Gastrocnemius medialis (tissue), 4 donors: ENCODE measurements at places on chromosomes 3 and 15.

- DNase-seq = no peak
- no peak overlapping the region for H3K27ac ChIP-seq
- no peaks in the 10 kb centered on the region for H3K4me1 ChIP-seq
- H3K27me3 ChIP-seq = no peaks in the 10 kb centered on the region
- no peaks in the 10 kb centered on the region for H3K36me3 ChIP-seq
Measured at GRCh38 chr3:157832588-157832987, 273.6 kb downstream of the SHOX2 start.

GRCh38 chr3:192890347-192891335 is 27.0 kb downstream of the MB21D2 start:
- H3K36me3 ChIP-seq = no peaks in the 10 kb centered on the region
- no peak for DNase-seq
- no peaks in the 10 kb centered on the region for H3K27me3 ChIP-seq
- peaks cover 14% of the 10 kb centered on the region for H3K4me1 ChIP-seq
- no peak overlapping the region for H3K4me3 ChIP-seq

DNA sequence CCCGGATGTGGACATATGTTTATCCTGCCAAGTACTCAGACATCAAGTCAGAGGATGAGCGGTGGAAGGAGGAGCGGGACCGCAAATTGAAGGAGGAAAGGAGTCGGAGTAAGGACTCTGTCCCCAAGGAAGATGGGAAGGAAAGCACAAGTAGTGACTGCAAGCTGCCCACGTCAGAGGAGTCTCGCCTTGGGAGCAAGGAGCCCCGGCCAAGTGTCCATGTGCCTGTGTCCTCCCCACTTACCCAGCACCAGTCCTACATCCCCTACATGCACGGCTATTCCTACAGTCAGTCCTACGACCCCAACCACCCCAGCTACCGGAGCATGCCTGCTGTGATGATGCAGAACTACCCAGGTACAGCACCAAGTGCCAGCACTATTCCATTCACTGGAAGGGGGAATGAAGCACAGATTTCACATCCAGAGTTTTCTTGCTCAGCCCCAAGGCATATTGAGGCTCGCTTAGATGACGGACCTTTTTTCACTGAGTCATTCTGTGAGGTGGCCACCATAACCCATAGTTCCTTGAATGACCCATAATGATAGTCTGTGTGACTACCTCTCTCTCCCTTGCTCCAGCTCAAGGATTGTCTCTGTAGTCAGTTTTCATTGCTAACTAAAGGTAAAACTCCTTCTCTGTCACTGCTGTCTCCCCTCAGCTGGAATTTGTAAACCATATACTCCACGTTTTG is 97.1 kb downstream of the RBPMS2 start:
- no peak overlapping the region for H3K4me3 ChIP-seq
- no peak overlapping the region for H3K27ac ChIP-seq
- no peak for DNase-seq
- H3K4me1 ChIP-seq = no peaks in the 10 kb centered on the region

DNA sequence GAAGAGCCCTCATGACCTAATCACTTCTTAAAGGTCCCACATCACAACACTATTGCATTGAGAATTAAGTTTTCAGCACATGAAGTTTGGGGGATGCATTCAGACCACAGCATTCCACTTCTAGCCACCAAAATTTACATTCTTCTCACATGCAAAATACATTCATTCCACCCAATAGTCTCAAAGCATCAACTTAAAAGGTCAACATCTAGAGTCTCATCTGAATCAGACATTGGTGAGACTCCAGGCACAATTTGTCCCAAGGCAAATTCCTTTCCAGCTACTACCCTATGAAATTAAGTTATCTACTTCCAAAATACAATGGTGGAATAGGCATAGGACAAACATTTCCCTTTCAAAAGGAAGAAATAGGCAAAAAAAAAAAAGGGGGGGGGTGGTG is 64.9 kb downstream of the PLSCR2 start:
- H3K27ac ChIP-seq = no peak overlapping the region
- H3K4me1 ChIP-seq = no peaks in the 10 kb centered on the region
- no peaks in the 10 kb centered on the region for H3K36me3 ChIP-seq
- H3K4me3 ChIP-seq = no peak overlapping the region
- H3K27me3 ChIP-seq = no peaks in the 10 kb centered on the region

DNA sequence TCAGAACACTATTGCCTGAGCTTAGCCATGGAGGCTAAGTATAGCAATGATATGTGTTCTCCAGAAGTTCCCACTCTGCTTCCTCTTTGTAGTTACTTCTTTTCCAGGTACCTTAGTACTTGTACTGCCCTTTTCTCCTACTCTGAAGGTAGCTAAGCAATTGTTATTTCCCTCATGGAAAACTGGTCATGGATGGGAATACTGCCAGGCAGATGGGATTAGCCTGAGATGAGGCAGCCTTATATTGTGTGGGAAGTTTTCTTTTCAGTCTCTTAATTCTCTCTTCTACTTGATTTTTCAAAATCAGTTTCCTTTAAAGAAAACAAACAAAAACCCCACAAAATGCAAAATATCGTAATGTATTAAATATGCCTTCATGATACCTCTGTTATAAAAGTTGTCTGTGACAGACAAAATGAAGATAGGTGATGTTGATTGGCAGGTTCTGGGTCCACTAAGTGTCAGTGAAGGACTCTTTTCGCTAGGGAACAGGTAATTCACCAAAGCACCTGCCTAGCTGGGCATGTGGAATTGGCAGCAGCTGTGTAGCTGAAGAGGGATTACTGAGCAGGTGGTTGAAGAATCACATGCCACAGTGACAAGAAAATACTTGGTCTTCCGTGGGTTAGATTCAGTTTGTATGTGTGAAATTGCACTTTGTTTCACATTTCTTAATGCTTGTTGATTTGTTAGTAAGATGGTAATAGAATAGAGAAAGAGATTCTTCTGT is 4.1 kb downstream of the ZNF609 start:
- H3K27ac ChIP-seq = peak overlapping the region; percentile 51
- no peaks in the 10 kb centered on the region for H3K27me3 ChIP-seq
- no peaks in the 10 kb centered on the region for H3K36me3 ChIP-seq
- H3K4me1 ChIP-seq = peaks cover 68% of the 10 kb centered on the region

GRCh38 chr15:58573270-58573669 is 141.5 kb downstream of the LIPC start:
- no peak for DNase-seq
- no peaks in the 10 kb centered on the region for H3K36me3 ChIP-seq
- H3K4me3 ChIP-seq = no peak overlapping the region
- no peaks in the 10 kb centered on the region for H3K4me1 ChIP-seq

DNA sequence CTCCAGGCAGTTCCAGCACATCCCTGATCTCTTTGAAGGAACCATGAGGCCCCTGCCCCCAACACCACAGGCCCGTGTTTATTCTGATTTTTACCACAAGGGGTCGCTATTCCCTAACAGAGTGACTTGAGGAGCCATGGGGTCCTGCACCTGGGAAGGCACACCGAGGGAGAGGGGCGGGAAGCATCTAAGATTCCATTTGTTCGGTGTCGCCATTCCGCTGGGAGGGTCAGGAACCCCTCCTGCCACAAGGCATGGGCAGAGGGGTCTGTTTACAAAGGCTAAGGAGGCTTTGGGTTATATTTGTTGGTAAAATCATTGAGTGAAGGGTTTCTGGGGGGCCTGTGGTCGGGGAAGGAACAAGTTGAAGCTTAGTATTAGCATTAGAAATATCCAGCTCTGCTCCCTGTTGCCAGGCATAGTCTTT is 77.1 kb downstream of the WDR76 start:
- no peak for DNase-seq
- H3K4me1 ChIP-seq = no peaks in the 10 kb centered on the region
- no peak overlapping the region for H3K4me3 ChIP-seq
- H3K27me3 ChIP-seq = no peaks in the 10 kb centered on the region
- H3K36me3 ChIP-seq = no peaks in the 10 kb centered on the region

- H3K27me3 ChIP-seq = no peaks in the 10 kb centered on the region
- no peak overlapping the region for H3K4me3 ChIP-seq
- H3K4me1 ChIP-seq = peaks cover 59% of the 10 kb centered on the region
- no peaks in the 10 kb centered on the region for H3K36me3 ChIP-seq
Measured at GRCh38 chr3:195154111-195154791, 116.7 kb downstream of the XXYLT1 start.

- H3K36me3 ChIP-seq = no peaks in the 10 kb centered on the region
- DNase-seq = peak; percentile 61
- peak overlapping the region; percentile 37 for H3K4me3 ChIP-seq
- H3K27ac ChIP-seq = peak overlapping the region; percentile 6
Measured at GRCh38 chr15:33068511-33068990, 126.0 kb downstream of the FMN1 start.

GRCh38 chr15:94670438-94671034 is 439.2 kb downstream of the MCTP2 start:
- no peaks in the 10 kb centered on the region for H3K36me3 ChIP-seq
- no peaks in the 10 kb centered on the region for H3K4me1 ChIP-seq
- H3K4me3 ChIP-seq = no peak overlapping the region
- no peaks in the 10 kb centered on the region for H3K27me3 ChIP-seq
- no peak overlapping the region for H3K27ac ChIP-seq

DNA sequence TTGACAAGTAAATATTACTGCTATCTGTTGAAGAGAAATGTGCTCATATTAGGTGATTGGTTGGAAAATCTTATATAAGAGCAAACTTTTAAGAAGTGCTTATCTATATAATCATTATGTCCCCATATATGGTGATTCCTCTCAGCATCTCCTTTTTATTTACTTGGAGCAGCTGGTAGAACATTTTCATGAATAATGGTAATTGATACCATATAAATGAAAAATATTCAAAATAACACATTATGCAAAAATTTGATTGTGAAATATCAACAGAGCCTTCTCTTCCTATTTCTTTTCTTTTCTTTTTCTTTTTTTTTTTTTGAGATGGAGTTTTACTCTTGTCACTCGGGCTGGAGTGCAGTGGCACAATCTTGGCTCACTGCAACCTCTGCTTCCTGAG is 56.2 kb downstream of the ROBO2 start:
- no peak overlapping the region for H3K4me3 ChIP-seq
- no peaks in the 10 kb centered on the region for H3K4me1 ChIP-seq
- no peak for DNase-seq

DNA sequence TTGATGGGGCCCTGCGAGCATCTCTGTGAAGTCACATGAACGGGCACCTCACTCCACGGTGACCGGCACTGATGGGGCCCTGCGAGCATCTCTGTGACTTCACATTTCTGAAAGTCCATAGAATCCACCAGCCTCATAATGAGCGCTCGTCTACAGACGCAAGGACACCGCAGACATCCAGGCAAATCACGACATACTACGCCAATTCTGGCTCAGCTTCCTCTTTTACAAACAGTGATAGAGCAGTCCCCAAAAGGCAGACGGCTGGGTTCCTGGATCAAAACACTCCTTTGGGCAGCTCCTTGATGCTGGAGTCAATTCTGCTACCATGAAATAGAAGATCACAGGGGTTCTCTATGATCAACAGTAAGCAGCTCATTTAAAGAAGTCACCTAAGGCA is 125.4 kb downstream of the XXYLT1 start:
- no peak overlapping the region for H3K27ac ChIP-seq
- H3K4me3 ChIP-seq = no peak overlapping the region
- no peaks in the 10 kb centered on the region for H3K27me3 ChIP-seq
- DNase-seq = no peak
- H3K4me1 ChIP-seq = peaks cover 15% of the 10 kb centered on the region

DNA sequence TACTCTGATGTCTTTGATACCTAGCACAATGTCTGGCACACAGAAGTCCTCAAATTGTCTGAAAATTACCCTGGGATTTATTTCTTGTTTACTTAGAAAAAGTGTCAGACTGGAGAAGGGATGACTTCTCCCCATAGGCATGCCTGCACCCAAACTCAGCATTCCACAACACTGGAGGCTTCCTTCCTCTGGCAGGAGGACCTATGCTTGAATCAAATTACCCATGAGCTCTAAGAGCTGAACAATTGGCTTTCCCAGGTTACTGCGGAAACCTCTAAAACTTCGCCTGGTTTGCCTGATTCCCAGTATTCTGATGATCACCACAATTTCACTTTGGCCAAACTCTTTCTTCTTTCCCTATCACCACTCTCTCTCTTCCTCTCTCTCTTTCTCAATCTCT is 217.4 kb downstream of the DIPK2A start:
- no peaks in the 10 kb centered on the region for H3K36me3 ChIP-seq
- no peak overlapping the region for H3K4me3 ChIP-seq
- no peaks in the 10 kb centered on the region for H3K27me3 ChIP-seq
- no peaks in the 10 kb centered on the region for H3K4me1 ChIP-seq

DNA sequence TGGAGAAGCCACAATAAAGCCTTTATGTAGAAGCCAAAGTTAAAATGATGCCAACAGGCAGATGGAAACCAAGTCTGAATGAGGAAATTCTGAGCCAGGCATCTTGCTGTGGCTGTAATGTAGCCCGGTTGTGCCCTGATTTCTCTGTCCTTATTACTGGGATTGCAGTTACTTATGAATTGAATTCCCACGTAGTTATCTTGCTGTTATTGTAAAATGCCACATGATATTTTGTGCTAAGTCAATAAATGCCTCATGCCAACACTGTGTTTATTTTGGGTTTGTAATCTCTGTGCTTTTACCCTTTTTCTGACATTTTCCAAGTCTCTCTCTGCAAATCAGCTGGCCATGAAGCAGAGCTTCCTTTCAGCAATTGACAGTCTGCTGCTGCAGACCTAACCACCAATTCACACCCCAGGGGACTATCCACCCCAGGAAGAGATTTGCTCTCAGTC is 486.1 kb upstream of the GOLIM4 start:
- no peak for DNase-seq
- H3K27ac ChIP-seq = no peak overlapping the region

- no peak overlapping the region for H3K4me3 ChIP-seq
- H3K27me3 ChIP-seq = no peaks in the 10 kb centered on the region
Measured at GRCh38 chr15:34275721-34276120, 50.9 kb downstream of the EMC4 start.

DNA sequence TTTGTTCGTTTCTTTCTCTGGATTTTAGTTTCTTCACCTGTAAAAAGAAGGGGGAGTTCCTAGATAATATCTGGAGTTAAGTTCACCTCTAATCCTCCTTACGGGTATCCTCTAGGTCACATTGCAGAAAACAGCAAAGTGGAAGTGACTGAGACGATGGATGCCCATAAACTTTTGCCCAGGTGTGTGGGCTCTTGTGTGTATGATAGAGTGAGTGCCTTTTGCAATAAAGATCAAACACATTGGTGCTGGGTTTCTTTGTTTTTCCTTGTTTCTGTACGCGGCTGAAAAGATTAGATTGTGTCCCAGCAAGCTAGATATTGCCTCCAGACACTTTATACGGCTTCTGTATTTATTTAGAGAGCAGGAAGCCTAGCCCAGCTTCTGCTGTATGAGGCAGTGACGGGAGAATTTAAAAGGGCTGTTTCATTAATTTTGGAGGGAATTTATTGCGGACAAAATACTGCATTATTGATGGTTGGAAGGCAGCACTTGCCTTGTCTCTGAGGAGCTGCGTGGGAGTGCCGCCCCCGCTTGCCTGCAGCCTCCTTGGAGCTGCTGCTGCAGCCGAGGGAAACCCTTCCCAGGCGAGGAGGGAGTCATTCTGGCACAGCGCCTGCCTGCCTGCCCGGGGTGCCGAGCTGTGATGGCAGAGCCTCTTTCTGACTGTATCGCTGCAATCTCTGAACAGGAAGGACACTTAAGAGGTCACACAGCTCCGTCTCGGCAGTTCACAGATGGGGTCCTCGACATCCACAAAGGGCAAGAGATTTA is 38.5 kb downstream of the PYDC2 start:
- no peaks in the 10 kb centered on the region for H3K36me3 ChIP-seq
- DNase-seq = no peak
- no peaks in the 10 kb centered on the region for H3K27me3 ChIP-seq
- no peak overlapping the region for H3K27ac ChIP-seq

- H3K4me1 ChIP-seq = no peaks in the 10 kb centered on the region
- no peak overlapping the region for H3K4me3 ChIP-seq
- H3K36me3 ChIP-seq = no peaks in the 10 kb centered on the region
- no peaks in the 10 kb centered on the region for H3K27me3 ChIP-seq
Measured at GRCh38 chr3:143158014-143158988, 38.7 kb downstream of the CHST2 start.

GRCh38 chr3:111070772-111071256 is 802 bp upstream of the NECTIN3 start:
- H3K4me1 ChIP-seq = peaks cover 13% of the 10 kb centered on the region
- no peak for DNase-seq
- peak overlapping the region; percentile 79 for H3K27ac ChIP-seq
- H3K4me3 ChIP-seq = peak overlapping the region; percentile 92
